ENCODE measurements at places on chromosomes 12 and 14.
A peak's percentile ranks its signal among the peaks of the same experiment; 100 is the strongest.

DNA sequence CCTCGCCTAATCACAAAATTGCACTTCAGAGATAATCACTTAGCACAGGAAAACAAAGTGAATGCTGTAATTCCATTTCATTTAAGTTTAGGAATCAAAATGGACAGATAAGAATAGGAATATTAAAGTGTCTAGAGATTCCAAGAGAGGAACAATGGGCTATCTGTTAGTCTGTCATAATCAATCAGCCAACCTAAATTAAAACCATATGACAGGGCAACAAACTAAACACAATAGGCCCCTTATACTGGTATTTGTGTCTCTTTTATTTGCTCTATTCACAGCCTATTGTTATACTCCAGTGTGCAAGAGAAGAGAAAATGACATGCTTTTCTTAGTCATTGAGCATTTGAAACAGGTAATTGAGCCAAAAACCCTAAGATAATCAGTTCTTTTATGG, 259.4 kb downstream of the PRKD1 start:
- no peak for DNase-seq

GRCh38 chr14:69079188-69079742, 73.7 kb downstream of the DCAF5 start:
- peak; percentile 72 for DNase-seq

GRCh38 chr14:24368562-24369252, 723 bp downstream of the NFATC4 start:
- no peak for DNase-seq

DNA sequence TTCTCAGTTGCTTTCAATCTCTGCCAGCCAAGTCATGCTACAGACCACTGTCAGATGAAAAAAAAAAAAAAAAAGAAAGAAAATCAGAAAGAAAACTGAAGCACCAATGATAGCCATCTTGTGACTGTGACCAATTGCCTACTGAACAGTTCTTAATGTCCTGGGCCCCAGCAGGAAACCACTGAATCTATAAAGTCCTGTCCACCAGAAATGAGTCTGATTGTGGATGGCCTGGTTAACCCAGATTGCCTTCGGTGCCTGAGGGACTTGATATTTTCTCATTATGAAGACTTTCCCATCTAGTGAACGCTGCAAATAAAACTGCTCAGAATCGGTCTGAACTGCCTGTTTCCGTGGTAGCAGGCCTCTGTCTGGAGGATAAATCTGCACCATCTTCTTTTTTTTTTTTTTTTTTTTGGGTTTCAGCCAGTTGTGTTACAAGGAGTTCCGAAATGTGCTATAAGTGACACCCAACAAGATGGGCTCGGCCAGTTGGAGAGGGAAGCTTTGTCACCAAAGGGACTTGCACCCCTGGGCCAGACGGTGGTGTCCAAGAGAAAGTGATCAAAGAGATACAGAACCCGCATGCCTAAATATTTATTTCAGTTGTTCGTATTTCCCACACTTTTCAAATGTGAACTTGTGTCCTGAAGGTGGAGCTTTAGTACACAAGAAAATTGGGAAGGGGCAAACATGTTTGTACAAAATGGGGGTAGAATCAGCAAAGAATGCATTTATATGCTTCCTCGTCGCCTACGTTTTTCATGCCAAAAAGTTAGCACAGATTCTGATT, 3.0 kb upstream of the PLXNC1 start:
- no peak for DNase-seq

- no peak for DNase-seq
Observed at GRCh38 chr12:56190695-56191155, 1.4 kb upstream of the SMARCC2 start.

- no peak for DNase-seq
Observed at GRCh38 chr12:100799770-100800169, 5.2 kb downstream of the ANO4 start.

DNA sequence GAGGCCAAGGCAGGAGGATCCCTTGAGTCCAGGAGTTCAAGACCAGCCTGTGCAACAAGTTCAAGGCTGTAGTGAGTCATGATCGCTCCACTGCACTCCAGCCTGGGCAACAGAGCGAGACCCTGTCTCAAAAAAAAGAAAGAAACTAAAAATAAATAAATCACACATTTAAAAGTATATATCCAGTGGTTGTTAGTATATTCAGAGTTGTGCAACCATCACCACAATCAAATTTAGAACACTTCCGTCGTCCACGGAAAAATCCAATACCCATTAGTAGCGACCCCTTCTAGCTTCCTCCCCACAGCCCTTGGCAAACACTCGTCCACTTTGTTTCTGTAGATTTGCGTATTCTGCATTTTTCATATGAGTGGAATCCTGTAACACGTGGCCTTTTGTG, 44.7 kb upstream of the EML1 start:
- no peak for DNase-seq

GRCh38 chr12:10256064-10256463, 43.4 kb downstream of the GABARAPL1 start:
- no peak for DNase-seq

DNA sequence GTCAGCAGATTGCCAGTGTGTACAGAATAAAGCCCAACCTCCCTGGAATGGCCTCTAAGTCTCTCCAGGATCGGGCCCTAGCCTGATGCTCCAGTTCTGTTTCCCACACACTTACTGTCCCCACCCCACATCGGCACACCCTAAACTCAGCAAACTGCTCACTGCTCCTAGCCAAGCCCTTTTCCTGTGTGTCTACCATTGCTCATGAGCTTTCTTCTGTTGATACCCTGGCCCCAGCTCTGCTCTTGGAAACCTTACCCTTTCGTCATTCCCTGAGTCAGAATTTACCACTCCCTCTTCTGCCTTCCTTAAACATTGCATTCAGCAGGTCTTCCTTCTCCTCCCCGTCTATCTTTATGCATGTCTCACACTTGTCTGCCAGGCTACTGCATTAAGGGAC, 158.9 kb downstream of the TMX1 start:
- peak; percentile 52 for DNase-seq

DNA sequence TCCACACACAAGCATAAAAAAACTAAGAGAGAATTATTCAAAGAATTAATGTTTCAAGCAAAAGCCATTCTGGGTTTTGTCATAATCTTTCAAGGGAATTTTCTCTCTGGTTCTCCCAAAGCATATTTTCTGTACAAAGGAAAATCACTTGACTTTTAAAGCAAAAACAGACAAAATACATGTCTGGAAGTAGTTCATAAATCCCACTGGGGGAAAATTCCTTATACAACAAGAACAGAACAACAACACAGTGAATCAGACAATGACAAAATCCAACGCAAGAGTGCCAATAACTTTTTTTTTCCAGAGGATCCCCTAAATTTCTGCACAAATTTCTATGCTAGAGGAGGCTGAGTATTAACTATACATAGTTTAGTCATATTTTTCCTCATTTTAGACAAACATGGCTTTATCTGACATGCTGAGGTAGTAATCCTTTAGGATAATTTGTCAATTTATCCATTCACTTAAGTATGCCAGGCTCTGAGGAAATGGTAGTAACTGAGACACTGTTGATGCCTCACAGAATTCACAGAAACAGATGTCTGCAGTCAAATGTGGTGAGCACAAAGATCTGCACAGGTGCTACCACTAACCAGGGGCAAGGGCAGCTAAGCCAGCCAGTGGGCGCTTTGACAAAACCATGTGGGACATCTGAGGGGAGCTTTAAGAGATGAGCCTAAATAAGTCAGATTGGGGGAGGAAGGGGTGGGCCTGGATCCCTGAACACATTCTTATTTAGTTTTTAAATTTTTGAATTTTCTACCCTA, 38.0 kb downstream of the GRIP1 start:
- no peak for DNase-seq

GRCh38 chr14:92549859-92550230, 36.3 kb downstream of the RIN3 start:
- DNase-seq: no peak

GRCh38 chr12:39442831-39443080, 164 bp downstream of the KIF21A start:
- DNase-seq: no peak

GRCh38 chr12:121805171-121806008, 1.6 kb downstream of the SETD1B start:
- DNase-seq: no peak

- DNase-seq: no peak
Observed at GRCh38 chr12:44336577-44336976, 500.7 kb downstream of the TMEM117 start.

DNA sequence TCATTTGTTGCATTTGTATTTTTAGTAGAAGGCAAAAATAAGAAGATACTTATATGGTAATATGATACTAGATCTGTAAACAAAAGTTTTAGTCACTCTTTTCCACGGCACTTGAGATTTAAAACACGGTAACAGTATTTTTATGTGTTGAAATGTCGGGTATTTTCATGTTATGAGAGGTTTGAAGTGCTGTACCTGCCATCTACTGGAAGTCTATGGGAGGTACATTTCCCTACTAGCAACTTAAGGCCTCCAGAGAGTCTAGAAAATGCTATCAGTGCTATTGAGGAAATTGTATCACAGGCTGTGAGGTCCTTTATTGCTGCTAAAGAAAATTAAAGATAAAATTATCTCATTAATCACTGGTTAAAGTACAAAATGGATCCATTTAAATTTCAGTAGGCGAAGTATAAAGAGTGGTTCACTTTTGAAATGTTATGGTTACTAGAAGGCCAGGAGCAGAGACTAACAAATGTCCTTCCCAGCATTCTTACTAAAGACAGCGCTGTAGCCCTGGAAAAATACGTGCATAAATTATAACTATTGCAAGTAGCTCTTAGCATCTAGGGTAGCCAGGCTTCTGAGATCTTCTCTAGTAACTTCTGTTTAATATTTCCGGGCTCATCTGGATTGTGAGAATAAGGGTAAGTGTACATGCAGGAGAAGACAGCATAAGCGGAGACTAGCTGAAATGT, 77.6 kb upstream of the PRKD1 start:
- peak; percentile 53 for DNase-seq

- DNase-seq: no peak
Observed at GRCh38 chr12:75666939-75667334, 155.5 kb upstream of the KRR1 start.

DNA sequence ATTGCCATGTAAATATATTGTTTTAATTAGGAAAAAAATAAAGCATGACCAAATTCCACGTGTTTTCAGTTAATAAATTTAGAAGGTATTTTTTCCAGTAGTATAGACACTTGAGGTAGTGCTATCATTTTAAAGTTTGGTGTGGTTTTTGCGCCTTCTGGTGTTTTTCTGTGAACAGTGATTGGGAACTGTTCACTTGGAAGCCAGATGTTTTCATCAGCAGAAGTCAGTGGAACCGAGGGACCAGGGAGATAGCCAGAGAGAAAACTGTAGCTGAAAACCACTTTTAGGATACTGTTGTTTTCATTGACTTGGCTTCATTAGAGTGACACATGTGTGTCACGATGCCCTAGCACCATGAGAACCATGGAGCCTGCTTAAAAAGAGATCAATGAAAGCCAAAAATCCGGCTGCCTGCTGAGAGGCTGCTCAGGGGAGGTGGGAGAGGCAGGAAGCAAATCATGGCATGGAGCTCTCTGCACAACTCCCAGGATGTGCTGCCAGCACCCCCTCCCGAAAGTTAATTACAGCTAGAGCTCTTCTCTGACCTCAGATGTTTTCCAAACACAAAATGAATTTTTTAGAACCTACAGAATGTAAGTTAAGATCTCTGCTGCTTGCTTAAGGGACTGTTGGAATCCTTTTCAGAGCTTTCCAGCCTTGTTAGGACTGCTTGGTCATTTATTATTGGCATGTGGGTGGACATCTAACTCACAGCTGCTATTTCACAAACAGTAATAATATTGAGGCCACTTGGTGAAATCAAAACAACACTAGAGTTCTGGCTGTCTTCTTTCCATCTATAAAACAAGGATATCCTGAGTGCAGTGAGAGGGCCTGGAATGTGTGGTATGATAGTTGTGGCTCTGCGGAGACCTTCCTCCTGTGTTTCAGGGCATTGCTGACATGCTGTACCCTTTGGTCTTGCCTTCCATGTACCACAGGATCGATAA, 192.3 kb downstream of the ANO4 start:
- DNase-seq: peak; percentile 16

GRCh38 chr12:116620492-116621191, 61.5 kb downstream of the MAP1LC3B2 start:
- no peak for DNase-seq

DNA sequence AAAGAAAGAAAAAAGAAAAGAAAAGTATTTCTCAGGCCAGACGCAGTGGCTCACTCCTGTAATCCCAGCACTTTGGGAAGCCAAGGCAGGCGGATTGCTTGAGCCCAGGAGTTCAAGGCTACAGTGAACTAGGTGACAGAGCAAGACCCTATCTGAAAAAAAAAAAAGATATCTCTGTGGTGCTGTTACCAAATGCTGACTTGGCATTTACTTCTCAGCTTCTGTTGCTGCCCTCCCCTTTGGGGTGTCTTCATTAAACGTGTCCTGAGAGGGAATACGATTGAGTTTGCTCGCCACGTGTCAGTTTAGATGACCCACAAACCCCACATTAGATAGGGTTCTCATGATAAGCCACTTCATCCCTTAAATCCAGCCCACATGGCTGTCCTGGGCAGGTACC, 4.4 kb upstream of the POLR3B start:
- DNase-seq: no peak

DNA sequence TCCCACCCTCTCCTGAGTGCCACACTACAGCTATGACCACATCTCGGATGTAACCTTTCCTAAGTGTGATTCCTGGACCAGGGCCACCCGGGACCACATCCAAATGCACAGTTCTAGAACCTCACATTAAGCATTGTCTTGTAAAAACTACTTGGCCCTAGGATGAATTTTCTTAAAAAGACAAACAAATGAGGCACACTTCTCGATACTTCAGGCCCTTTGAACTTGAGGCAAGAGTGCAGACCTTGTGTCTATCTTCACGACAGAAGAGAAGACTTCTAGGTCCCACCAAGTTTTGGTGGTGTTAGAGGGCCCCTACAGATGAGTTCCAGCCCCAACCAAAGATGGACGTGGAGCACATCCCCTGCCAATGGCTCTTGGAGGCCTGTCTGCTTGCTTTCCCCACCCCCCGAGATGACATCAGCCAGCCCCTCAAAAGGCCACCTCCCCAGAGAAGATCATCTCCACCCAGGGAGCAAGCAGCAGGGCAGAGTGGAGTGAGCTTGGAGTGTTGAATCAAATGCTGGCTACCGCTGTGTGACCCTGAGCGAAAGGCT, 9.3 kb downstream of the ISCU start:
- no peak for DNase-seq

- DNase-seq: no peak
Observed at GRCh38 chr12:15858353-15858752, 23.8 kb upstream of the STRAP start.

- DNase-seq: no peak
Observed at GRCh38 chr14:33404964-33405574, 466.4 kb downstream of the NPAS3 start.

- DNase-seq: no peak
Observed at GRCh38 chr14:69152181-69152901, 578 bp downstream of the DCAF5 start.

GRCh38 chr12:14845350-14845750, 2.0 kb upstream of the ART4 start:
- peak; percentile 48 for DNase-seq
